Stimulated activated naive CD4-positive, alpha-beta T cell treated with Interleukin-2 at 50 U/mL for 16 hours (primary cell): ENCODE measurements at places on chromosomes 5 and 9.

DNA sequence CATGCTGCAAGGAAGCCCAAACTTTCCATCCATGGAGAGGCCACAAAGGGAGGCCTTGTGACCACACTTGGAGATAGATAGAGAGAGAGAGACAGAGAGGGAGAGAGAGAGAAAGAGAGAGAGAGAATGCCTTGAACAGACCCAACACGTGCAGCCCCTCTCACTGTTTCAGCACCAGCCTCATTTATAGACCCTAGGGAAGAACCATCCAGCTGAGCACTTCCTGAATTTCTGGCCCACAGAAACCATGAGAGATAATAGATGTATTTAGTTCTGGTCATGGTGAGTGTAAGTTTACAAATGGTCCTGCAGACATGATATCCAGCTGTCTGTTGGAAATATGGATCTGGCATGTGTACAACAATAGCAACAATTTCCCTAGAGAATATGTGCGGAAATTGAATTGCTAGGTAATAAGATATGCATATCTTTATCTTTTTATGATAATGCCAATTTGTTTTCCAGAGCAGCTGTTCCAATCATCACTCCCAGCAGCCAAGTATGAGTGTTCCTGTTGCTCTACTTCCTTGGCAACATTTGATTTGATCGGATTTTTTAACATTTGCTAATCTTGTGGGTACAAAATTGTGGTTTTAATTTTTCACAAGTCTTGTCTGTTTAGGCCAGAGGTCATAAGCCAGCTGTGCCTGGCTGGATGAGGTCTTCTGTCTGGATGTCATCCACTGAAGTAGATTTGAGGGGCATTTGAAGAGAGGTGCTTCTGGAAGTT is 217.3 kb upstream of the IL12B start:
- DNase-seq: no peak

- no peak for DNase-seq
Measured at GRCh38 chr9:74742792-74743730, 144.7 kb downstream of the TRPM6 start.

DNA sequence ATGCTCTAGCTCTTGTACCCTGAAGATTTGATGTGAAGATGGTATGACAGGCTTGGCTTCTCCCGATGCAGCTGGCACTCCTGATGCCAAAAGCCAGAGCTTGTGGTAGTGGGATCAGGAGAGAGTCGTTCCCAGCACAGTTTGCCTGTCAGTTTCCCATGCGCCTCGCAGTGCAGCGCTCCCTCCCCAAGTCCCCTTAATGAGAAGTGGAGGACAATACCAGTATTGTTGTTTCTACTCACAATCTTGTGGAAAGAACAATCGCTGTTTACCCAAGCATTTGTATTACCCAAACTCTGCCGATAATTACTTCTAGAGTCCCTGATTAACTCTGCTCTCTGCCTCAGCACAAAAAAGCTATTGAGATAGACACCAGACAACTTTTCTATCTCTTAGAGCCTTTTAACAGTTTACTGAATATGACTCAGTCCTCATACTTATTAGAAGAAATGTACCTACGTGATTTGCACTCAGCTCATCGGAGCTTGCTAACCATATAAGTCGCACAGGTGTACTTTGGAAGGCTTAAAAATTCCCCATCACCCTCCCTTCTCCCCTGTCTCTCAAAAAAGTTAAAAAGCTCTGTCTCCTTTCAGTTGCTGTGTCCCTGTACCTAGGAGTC is 283.2 kb upstream of the TMEM161B start:
- DNase-seq: no peak

DNA sequence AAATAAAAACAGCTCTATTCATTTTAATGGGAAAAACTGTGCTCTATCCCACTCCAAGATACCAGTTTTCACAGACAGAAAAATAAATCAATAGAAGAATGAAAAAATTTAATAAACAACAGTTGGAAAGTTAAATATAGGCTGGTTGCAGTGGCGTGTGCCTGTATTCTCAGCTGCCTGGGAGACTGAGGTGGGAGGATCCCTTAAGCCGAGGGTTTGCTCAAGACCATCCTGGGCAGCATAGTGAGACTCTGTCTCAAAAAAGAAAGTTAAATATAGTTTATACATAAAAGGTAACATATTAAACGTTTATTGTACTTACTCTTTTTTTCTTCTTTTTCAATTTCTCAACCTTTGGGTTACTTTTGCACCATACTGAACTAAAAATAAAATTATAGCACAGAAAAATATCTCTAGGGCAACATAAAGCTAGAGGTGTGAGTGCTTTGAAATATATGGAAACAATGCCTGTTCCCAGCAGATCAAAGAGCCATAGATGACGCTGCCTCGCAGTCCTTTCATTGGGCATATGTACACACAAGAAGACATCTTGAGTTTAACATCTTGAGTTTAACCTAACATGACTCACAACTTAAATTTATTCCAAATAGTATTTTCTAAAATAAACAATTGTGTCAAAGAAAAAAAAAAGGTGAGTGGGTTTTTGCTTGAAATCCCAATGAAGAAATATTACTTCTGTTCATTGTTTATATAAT is 25.7 kb upstream of the KLF9 start:
- no peak for DNase-seq

- no peak for DNase-seq
Measured at GRCh38 chr9:127973169-127974000, 7.4 kb downstream of the EEIG1 start.

DNA sequence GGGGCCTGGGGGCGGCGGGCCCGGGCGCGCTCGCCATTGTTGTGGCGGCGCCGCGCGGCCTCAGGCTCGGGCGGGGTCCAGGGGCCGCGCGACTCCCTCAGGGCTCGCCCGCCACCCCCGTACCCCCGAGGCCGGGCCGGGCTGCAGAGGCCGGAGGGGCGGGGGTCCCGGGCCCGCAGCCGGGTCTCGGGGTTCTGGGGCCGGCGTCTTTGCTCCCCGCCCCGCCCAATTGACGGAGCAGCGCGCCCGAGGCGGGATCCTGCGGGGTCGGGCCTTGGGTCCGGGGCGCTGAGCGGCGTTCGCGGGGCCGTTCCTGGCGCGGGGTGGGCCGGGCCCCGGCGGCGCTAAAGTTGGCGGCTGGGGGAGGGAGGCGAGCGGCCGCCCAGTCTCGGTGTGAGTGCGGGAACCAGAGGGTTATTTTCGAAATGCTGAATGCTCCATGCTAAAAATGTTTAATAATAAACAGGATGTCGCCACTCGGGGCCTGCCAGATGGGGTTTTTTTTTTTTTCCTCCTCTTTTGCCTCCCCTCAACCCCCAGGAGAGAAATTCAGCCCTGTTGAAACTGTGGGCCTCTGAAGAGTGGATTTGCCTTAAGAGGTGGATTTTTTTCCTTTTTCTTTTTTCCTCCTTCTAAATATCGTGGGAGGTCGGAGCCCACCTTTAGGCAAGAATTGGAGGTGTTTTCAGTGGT is 724 bp downstream of the PRRC2B start:
- peak; percentile 43 for DNase-seq

DNA sequence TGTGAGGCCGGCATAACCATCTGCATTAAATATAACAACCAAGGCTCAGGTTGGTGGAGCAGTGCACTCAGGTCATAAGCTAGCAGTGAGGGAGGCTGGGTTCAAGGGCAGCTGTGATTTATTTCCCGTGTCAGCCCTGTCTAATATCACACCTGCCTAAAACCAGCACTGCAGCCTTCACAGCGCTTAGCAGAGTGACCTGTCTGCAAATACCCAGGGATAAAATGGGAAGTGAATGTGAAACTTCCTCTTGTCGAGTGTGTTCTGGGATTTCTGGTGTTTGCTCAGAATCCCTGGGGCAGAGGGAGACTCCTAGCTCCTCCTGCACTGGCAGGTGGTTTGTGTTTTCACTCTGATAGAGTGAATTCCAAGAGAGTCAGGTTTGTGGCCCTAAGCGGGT is 57.5 kb downstream of the ZNF510 start:
- no peak for DNase-seq

- no peak for DNase-seq
Measured at GRCh38 chr5:92627186-92627585, 953.8 kb downstream of the NR2F1-AS1 start.

- DNase-seq: no peak
Measured at GRCh38 chr5:1161833-1162229, 39.6 kb upstream of the SLC6A19 start.

- DNase-seq: no peak
Measured at GRCh38 chr9:125961072-125961471, 213.9 kb downstream of the PBX3 start.

GRCh38 chr5:171953860-171954701 is 52.4 kb downstream of the FBXW11 start:
- no peak for DNase-seq

- no peak for DNase-seq
Measured at GRCh38 chr9:107705521-107705920, 216.0 kb upstream of the KLF4 start.

GRCh38 chr5:31410089-31410488 is 121.8 kb downstream of the DROSHA start:
- no peak for DNase-seq

DNA sequence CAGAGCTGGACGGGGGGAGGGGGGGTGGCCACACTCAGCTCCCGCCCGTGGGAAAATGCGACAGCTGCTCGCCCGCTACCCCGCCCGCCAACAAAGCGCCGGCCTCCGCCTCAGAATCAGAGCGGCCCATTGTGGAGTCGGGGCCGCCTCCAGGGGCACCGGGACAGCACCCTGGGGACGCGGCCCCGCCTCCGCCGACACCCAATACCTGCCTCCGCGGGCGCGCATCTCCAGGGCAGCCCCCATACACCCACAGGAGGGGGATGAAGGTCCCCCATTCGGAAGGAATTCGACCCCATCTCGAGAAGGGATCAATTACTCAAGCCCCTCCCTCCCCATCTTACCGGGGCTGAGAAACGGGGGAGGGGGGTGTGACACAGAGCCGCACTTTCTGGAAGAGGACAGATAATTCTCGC is 1.3 kb downstream of the NOTCH1 start:
- peak; percentile 66 for DNase-seq

DNA sequence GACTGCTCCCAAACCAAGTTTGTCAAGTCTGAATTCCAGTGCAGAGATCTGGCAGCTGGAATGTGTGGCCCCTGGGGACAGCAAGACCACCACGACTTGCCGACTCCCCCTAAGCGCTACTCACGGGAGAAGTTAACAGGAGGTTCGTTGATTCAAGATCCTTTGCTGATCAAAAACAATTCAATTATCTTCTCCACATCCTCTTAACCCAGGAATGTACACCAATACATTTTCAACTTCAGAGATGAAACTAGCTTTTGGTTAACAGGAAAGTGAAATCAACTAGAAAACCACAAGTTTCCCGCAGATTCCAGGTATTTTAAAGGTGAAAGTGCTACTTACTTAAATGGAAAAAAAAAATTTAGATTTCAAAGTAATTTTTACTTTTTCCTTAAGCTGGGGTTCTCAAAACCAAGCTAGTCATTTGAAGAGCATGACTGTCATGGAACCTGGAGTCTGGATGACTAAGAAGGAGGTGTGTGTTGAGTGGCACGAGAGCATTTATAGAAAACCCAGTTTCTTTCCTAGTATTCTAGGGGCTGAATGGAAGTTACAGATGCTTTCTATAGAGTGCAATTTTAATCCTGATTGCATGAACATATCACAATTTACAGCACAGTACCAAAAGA is 257.5 kb upstream of the PANK3 start:
- DNase-seq: no peak

GRCh38 chr9:128735373-128735772 is 11.4 kb upstream of the ZDHHC12 start:
- DNase-seq: no peak

DNA sequence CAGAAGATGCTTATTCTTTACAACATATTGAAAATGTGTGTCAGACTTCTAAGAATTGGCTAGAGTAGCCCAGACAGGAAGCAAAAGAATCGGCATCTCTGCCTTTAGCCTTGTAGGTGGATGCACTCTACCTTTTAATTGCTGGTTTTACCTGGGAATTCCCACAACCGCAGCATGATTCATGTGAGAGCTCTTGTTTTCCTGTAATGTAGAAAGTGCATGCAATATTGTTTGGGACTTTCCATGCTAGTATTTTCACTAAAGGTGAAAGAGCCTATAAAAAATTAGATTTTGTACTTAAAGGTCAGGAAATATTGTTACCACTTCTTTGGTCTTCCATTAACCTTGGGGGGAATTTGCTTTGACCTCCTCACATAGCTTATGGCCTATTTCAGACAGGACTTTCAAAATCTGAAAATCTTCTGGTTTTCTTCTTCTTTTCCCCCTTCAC is 89.8 kb downstream of the NTRK2 start:
- peak; percentile 38 for DNase-seq

DNA sequence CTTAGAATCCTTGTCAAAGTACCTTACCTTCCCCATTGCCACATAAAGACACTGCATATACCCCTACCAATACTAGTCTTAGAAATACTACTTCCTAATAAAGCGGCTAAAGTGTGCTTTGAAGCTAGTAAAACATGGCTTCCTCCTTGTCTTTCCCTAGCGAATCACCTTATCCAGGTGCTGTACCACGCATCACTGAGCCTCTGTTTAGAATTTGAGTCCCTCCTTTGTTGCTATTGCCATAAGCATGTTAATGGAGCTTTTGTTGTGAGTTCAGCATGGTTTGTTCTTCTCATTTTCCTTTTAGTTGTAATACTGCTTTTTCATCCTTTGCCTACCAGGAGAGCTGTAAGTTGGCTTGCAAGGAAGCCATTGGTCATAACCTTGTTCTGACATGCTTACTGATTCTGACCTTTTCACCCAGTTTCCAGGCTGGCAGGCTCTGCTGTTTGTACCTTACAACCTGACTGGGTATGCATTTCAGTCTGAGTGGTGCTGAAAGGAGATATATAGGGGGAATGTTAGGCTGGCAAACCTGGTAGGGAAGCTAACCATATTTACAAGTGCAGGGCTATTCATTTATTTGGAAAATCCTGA is 49.8 kb downstream of the LMNB1 start:
- DNase-seq: no peak

GRCh38 chr9:1637401-1637800 is 377.7 kb upstream of the SMARCA2 start:
- DNase-seq: no peak

DNA sequence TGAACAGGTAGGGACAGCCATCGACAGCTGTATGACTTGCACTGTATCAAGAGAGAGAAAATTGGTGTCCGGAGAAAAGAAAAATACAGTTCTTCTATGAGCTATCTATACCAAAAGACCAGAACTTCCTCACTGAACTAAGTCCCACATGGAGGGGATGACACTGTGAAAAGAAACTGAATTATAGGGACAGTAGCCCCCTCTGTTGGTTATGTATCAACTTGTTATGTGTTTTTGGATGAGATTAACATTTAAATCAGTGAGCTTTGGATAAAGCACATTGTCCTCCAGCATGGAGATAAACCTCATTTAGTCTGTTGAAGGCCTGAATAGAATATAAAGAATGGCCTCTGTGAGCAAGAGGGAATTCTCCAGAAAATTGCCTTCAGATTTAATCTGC is 176.6 kb upstream of the SH3GL2 start:
- DNase-seq: no peak

DNA sequence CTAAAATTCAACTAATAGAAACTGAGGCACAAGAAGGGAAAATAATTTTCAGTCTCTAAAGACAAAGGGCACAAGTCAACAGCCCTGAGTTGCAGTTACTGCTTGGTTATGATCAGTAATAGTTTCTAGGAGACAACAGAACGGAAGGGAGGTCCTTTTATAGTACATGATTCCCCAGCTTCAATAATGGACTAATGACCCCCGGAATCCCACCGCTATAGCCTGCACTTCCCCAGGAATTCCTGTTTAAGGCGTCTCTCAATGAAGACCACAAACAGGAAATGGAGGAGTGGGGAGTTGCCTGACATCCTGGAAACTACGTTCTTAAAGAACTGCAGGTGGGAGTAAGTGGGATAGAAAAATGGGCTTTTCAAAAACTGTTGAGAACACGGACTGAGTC is 60.6 kb downstream of the DIAPH1 start:
- DNase-seq: no peak

GRCh38 chr5:76736679-76737556 is 21.0 kb downstream of the F2R start:
- DNase-seq: no peak
